Tongue (tissue), 3 donors: ENCODE measurements at places on chromosomes 12 and 14.

DNA sequence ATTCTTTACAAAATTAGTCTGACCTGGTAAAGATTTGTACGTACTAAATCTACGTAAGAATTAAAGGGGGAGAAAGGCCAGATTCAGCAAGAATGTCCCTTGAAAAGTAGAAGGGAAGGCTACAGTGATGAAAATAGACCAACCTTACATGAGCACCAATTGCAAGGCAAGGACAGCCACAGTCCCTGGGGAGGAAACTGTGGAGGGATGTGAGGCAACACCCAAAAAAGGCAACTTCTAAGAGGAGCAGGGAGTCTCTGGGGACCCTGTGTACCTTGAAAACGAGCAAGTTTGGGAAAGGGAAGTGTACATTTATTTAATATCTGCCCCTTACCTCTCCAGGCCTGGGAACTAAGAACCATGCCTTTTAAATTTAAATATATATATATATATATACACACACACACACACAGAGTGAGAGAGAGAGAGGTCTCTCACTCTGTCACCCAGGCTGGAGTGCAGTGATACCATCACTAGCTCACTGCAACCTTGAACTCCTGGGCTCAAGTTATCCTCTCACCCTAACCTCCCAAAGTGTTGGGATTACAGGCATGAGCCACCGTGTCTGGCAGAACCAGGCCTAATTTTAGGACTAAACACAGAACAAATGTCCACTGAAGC, 56.4 kb downstream of the TMCC3 start:
- no peak for DNase-seq

- peak; percentile 61 for DNase-seq
These were observed 69.8 kb downstream of the RERG start for GRCh38 chr12:15151161-15152091.

- no peak for DNase-seq
These were observed 264.2 kb upstream of the AMIGO2 start for GRCh38 chr12:47343684-47344567.

DNA sequence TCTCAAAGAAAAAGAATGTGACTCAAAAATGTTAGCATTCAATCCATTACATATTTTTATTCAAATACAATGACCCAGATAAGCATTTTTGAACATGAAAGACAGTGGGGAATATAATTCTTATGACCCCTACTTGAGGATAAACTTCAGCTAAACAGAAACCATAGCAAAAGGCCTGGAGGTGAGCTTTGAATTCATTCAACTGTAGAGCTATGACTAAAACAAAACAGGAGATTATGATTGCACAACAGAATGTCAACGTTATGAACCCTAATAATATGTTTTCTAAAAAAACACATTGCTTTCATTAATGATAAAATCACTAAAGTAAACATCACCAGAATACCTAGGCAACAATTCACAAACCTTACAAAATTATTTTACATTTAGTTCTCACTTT, 27.8 kb downstream of the EFCAB11 start:
- no peak for DNase-seq

GRCh38 chr12:116950628-116951325, 40.0 kb downstream of the FBXW8 start:
- no peak for DNase-seq

- DNase-seq: no peak
These were observed 118.5 kb downstream of the ADCK1 start for GRCh38 chr14:77918448-77918847.

GRCh38 chr12:44510510-44510909, 365.6 kb downstream of the NELL2 start:
- DNase-seq: no peak

- no peak for DNase-seq
These were observed 72.1 kb downstream of the PLEKHA5 start for GRCh38 chr12:19201661-19202060.

- DNase-seq: peak; percentile 75
These were observed 94.1 kb downstream of the SLC25A47 start for GRCh38 chr14:100416921-100417860.

- DNase-seq: no peak
These were observed 150.7 kb upstream of the C14orf180 start for GRCh38 chr14:104428860-104429259.

DNA sequence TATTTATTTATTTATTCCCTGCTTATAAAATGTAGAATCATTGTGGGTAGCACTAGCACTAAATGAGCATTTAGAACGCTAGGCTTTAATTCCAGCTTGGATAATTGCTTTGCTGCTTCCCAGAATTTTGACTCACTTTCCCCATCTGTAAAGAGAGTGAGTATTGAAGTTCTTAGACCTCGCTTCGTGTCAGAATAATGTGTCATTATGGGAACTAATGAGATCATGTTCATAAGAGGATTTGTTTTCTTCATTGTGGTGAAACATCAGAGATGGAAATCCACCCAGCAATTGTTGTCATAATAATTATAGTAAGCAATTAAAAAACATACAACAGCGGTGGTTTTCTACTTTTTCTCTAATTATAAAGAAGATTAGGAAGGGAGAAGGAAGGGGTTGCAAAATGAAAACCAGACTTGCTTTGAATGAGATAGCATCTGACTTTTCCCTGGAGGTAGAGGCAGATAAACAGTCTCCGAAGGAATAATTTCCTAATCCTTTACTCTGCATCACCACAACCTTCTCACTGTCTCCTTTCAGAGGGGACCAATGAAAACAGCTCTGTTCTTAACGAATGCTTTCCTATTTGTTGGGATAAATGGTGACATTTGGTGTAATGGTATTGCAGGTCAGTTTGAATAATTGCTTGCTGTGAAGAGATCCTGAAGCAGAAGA, 86.8 kb upstream of the ARHGAP5 start:
- no peak for DNase-seq

- peak; percentile 77 for DNase-seq
These were observed 4.6 kb downstream of the MTRFR start for GRCh38 chr12:123237646-123238329.

- DNase-seq: no peak
These were observed 11.3 kb downstream of the SELPLG start for GRCh38 chr12:108622421-108622820.

DNA sequence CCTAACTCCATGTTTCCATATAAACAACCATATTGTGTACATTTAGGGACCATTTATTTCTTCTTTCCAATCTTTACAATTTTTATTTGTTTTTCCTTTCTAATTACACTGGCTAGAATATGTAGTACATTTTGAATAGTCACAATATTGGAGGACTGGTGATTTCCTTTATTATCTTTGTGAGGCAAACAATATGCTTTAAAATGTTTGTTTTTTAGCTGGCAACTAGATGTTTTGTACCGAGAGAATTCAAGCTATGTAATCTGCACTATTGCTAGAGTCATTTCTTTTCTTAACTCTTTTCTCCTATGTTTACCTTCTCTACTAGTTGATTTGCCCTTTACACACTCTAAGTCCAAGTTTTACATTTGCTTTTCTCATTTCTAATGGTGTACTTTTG, 13.3 kb upstream of the NTN4 start:
- no peak for DNase-seq

DNA sequence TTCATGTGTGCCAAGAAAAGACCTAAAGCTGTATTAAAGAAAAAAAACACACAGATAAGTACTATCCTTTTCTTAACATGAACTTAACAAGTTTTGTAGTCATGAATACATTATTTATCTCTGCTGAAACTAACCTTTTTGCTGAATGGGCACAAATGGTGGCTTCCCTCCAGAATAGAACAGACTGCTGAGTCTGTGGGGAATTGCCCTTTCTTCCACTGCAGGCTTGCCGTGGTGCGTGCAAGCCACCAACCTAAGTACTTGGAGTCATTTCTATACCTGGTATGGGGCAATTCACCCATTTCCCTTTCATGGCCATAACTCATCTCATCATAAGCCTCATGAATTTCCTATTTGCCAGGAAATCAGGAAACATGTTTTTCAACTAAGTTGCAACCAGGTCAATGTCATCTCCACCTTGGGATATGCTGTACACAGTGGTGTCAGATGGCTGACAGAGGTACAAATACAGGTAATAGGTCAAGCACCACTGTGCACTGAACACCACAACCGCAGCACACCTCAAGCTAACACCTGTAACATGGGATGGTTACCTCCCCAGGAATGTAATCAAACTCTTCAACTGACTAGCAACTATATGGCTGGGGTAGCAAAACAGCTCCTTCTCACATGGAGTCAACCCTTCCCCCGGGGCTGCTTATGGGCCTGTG, 49.9 kb downstream of the CATSPERB start:
- DNase-seq: no peak

GRCh38 chr12:110857528-110857927, 10.7 kb downstream of the CCDC63 start:
- no peak for DNase-seq
